Dermis microvascular lymphatic vessel endothelial cell (primary cell): ENCODE measurements at places on chromosomes 5 and 9. TPM values are rescaled to one million over a fixed set of nuclear protein-coding genes. Genes with fewer than 3 reads are reported as not detected.
A peak's percentile ranks its signal among the peaks of the same experiment; 100 is the strongest.

- DNase-seq, result no peak
Observed at GRCh38 chr5:128633901-128634300, 95.9 kb upstream of the FBN2 start.

DNA sequence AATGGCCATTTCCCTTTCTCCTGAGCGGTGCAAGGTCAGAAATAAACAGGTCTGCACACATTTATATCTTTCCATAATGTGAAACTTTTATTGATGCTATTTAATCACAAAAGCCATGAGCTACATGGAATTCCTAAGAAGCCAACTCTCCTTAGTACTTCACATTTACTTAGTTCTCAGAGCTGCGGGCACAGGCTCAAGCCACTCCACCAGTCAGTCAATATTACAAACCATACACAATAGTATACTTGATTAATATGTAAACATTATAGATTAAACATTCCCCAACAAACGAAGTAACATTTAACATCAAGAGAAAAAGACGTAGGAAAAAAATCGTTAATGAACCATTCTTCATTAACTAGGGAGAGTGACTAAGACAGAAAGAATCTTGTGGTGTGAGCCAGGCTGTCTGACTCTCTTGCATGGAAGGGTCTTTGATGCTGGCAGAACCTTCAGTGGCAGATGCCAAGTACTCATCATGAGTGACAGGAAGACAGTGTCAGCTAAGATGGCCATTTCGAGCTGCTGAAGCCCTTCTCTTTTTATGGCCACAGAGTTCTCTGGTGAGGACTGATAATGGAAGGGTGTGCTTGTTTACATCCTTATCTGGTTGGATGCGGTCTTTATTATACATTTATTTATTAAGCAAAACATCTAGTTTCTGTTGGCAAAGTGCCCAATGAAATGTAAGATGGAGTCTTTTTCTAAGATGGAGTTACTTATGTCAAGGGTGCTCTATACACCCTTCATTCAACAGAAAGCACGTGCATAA, 115.5 kb upstream of the TUT7 start:
- no peak for DNase-seq

- DNase-seq, result no peak
Observed at GRCh38 chr5:44911501-44911900, 102.8 kb downstream of the MRPS30 start.

GRCh38 chr5:73151766-73152410, 21.1 kb upstream of the TMEM174 start:
- peak; percentile 5 for DNase-seq

NR6A1 gene
- total RNA-seq, result 0.77 and 1.4 TPM in 2 replicates

GRCh38 chr5:170478306-170478705, 25.5 kb upstream of the KCNIP1 start:
- DNase-seq, result no peak

DNA sequence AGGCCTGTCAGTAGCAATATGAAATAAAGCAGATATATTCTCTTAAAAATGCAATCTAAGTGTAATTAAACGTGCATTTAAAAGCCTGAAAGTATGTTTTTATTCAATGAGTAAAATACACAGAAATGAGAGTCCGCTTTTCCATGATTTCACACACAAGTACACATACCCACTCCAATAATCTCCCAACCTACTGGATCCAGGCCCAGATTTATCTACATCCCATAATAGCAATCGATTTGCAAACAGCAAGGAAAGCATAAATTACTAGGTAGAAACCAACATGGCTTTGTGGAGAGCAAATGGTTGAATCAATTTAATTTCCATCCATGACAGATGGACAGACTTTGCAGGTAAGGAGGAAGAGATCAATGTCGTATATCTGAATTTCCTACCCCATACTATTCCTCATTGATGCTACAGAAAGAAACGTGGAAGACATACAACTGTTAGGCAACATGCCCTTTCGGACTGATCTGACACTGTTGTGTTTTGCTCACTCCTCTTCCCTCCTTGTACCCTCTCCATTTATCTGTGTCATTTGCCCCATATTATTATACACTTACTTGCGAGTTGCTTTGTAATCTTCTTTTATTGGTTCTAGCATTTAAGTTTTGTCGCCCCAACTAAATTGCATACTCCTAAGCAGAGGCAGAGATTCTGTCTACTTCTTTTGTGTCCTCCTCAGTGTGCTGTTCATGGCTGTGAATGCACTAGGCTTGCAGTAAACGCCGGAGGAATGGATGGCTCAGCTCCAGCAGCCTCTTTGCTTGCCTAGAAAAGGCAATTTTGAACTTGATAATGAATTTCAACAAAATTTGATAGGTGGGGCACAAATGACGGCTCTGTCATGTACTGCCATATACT, 133.6 kb downstream of the NFIB start:
- DNase-seq, result no peak

TNC gene
- total RNA-seq, result 1.0 and 4.5 TPM in 2 replicates
